ENCODE measurements at places on chromosomes 1 and 21.

- no peak for DNase-seq
Observed at GRCh38 chr1:182676274-182676673, 8.1 kb downstream of the RGS8 start.

- no peak for DNase-seq
Observed at GRCh38 chr1:75986478-75986877, 54.3 kb upstream of the ASB17 start.

- no peak for DNase-seq
Observed at GRCh38 chr1:119069682-119070081, 70.8 kb downstream of the WARS2 start.

- DNase-seq, result no peak
Observed at GRCh38 chr1:211648980-211649934, 26.2 kb downstream of the NEK2 start.

DNA sequence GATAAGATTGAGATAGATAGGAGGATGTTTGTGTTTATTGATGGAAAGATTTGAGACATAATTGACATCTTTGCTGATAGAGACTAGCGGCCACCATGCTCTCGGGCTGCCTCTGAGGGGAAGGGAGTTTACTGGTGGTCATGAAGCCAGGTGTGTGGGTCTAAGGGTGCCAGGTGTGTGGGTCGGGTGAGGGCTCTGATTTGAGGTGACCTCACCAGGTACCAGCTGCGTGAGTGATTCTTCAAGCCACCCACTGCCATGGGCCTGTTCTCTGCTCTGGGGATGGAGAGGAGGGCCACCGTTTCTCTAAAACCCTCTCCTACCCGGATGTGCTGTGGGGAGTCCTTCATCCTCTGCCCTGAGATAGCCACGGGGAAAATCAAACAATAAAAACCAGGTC lies 3.2 kb downstream of the UBASH3A start:
- no peak for DNase-seq
